Activated CD4-positive, alpha-beta T cell treated with anti-CD3 and anti-CD28 coated beads for 24 hours (primary cell): ENCODE measurements at places on chromosomes 1 and 21.
A peak's percentile ranks its signal among the peaks of the same experiment; 100 is the strongest.

DNA sequence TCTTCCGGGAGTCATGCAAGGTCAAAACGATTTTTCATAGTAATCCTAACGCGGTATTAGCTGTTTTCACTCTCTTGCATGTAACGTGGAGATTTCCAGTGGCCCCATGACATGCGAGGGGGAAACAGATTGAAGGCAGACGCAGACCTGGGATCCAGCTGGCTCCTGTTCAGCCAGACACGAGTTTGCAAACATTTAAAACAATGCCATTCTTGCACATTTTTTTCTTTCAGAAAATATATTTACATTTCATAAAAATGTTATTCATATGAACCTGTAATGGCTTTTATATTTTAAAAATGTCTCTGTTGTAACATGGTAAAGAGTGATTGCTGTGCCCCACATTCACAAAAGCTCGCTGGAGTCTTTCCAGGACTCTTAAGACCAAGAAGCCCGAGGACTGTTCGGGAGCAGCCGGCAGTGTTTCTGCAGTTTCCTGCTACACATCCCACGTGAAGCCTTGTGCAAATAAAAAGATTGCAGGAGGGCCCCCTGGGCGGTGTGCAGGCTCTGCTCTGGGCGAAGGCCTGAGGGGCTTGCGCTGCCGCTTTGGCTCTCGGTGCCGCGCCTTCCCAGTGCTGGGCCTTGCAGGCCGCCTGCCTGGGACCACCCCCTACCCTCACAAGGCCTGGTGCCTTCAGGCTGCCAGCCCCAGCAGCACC, 184.9 kb downstream of the DYRK1A start:
- no peak for DNase-seq

- DNase-seq = no peak
Observed at GRCh38 chr1:187680823-187681222, 852.1 kb downstream of the PLA2G4A start.

GRCh38 chr1:9235096-9235459, 504 bp downstream of the H6PD start:
- DNase-seq = no peak

DNA sequence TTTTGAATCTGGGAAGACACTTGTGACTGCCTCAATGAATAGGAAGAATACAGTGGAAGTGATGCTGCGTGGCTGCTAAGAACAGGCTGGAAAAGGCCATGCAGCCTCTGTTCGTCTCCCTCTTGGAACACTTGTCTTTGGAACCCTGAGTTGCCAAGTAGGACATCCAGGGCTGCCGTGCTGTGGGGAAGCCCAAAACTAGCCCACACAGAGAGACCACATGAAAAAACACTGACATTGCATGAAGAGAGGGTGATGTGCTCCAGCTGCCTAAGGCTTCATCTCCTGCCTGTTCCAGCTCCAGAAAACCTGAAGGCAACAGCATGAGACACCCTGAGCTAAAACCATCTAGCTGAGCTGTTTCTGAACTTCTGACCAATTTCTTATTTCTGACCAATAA, 61.1 kb upstream of the GNG4 start:
- DNase-seq = no peak

DNA sequence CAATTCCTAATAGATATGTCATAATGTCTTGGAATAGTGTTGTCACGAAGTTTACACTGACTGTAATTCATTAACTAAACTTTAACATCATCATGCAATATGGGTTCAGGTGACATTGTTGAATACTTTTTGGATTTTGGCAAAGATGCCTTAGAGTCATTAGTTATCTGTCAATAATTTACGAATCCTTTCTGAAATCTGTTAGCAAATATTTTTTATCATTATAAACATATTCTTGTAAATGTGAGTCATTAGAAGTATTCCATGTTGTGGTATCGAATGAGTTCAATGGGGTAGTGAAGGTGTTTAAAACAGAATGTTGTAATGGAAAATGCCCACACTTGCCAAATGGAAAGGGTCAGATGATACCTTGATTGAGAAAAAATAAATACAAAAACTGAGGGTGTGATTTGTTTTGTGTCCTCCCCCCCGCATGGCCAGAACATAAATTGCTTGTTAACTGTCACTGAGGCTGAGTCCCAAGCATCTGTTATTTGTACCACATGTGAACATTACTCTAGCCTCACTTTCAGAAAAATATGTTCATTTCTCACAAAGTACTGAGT, 5.2 kb upstream of the NR5A2 start:
- no peak for DNase-seq

- DNase-seq = no peak
Observed at GRCh38 chr1:100034470-100034869, 64.7 kb downstream of the SLC35A3 start.

- no peak for DNase-seq
Observed at GRCh38 chr1:83508485-83509151, 490.3 kb downstream of the TTLL7 start.

DNA sequence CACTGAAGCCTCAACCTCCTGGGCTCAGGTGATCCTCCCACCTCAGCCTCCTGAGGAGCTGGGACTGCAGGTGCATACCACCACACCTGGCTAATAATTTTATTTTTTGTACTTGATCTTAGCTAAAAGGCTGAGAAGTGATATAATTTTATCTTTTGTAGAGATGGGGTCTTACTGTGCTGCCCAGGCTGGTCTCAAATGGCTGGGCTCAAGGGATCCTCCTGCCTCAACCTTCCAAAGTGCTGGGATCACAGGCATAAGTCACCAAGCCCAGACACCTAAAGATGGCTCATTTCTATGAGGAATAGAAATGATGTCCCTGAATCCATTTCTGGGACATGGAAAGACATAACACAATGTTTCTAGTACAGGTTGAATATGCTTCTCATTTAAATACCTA, 57.8 kb downstream of the TOMM20 start:
- DNase-seq = no peak

DNA sequence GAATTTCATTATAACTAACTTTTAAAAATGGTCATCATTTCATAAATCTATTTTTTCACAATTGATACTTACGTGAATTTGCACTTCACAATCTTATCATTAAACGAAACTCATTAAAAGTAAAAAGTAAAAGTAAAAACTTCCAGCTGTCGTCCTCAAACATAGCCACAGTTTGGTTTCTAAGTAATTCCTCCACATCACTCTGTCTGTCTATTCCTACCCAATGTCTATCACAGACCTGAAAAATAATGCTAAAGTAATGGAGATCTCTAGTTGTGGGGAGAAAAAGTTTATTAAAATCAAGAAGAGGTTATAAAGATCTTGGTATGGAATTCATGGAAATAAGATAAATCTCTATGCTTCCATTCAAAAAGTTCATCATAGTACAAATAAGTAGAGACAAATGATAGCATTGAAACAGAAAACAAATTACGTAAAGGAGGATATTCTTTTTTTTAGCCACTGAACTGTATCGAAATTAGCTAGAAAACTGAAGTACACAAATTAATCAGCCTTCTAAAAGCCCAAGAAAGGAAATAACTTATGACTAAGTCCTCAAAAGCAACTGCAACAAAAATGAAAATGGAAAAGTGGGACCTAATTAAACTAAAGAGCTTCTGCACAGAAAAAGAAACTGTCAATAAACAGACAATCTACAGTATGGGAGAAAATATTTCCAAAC, 148.6 kb downstream of the TIAM1 start:
- DNase-seq = no peak

DNA sequence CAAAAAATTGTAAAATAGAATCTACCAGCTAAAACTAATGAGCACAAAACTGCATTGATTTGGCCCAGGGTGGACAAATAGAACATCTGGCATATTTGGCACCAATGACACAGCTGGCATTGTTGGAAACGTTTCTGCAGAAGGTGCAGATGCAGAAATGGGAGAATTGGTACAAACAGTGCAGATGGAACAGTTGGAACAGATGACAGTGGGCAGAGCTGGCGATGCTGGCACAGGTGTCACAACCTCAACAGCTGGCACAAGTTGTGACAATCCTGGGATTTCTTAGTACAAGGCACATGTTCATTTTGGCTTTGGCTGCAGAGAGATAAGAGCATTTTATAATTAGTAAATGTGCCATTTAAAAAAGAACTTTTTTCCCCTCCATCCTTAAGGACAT, 91.1 kb upstream of the ZBTB18 start:
- no peak for DNase-seq

- no peak for DNase-seq
Observed at GRCh38 chr1:182888736-182889531, 49.8 kb downstream of the DHX9 start.

GRCh38 chr21:24367936-24368335, 1239.3 kb downstream of the MRPL39 start:
- DNase-seq = no peak

GRCh38 chr1:10904396-10905358, 107.8 kb upstream of the TARDBP start:
- no peak for DNase-seq

- no peak for DNase-seq
Observed at GRCh38 chr1:117652421-117652820, 46.6 kb downstream of the TENT5C start.

- no peak for DNase-seq
Observed at GRCh38 chr1:207904391-207904790, 6.5 kb downstream of the CD34 start.

- no peak for DNase-seq
Observed at GRCh38 chr1:179066471-179066870, 15.4 kb upstream of the TOR3A start.

DNA sequence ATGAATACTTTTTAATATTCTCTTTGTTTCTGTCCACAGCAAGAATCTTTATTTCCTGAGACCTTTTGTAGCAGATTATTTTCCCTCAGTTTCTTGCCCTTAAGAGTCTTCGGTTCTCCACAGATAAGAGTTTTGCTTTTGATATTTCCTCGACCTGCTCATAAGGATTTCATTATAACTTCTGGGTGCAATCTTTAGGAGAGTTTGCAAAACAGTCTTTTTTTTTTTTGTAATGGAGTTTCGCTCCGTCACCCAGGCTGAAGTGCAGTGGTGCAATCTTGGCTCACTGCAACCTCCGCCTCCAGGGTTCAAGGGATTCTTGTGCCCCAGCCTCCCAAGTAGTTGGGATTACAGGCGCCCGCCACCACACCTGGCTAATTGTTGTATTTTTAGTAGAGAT, 10.1 kb upstream of the UBE4B start:
- no peak for DNase-seq

GRCh38 chr1:147627435-147628110, 42.8 kb downstream of the ACP6 start:
- DNase-seq = peak; percentile 37

- no peak for DNase-seq
Observed at GRCh38 chr21:42421018-42421793, 17.5 kb downstream of the UBASH3A start.

DNA sequence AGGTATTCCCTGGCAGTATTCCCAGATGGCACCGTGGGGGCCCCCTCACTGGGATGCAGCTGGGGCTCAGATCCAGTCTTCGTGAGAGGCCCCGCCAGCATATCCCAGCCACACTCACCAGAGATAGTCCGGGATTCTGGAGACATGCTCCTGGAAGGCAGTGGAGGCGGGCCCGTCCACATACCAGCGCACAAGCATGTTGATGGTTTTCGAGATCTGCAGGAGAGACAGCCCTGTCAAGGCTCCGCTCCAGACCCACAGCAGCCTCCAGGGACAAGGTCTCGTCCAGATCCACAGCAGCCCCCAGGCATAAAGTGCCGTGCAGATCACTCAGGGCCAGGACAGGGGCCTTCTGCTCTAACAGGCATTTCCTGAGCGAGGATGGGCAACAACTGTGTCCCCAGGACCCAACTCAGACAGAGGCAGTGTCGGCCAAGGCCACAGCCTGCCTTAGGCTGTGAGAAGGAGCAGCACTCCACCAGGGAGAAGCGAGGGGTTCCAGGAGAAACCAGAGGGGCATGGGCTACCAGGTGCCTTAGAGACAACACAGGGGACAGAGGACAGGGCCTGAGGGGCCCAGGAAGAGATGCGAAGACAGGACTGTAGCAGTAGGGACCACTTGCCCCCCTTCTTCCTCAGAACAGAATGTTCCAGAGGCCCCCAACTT, 14.8 kb downstream of the LSS start:
- DNase-seq = no peak

DNA sequence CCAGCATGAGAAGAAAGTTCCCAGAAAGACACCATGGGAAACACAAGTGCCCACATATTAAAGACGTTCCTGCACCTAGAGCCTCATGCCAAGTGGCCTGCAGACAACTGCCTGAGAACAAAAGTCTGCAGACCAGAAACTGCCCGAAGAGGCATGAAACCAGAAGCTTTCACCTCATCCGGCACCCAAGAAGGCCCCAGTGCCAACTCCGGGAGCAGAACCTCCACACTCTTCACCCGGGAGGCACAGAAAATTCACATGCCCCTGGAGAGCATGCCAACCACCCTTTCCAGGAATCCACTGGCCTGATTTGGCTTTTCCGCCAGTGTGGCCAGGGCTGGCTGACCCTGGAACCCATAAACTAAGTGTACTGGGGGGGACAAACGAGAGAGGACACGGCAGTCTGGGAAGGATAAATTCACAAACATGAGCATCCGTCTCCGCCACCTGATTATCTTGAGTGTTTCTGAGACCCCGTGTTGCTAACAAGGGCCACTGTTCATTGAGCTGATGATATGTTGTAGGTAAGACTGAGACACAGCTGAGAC, 6.8 kb downstream of the TFF2 start:
- DNase-seq = no peak

DNA sequence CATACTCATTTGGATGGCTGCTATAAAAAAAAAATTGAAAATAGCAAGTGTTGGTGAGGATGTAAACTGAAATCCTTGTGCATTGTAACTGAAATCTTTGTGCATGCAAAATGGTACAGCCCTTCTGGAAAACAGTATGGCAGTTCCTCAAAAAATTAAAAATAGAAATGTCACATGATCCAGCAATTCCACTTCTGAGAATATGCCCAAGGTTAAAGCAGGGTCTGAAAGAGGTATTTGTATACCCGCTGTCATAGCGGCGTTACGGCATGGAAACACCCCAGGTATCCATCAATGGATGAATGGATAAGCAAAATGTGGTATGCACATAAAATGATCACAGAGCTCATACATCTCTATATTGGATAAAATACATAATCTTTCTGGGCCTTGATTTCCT, 116.7 kb downstream of the RUSC1 start:
- no peak for DNase-seq

GRCh38 chr1:157496121-157496526, 56.2 kb downstream of the FCRL5 start:
- no peak for DNase-seq

- DNase-seq = no peak
Observed at GRCh38 chr1:228445843-228446650, 29.4 kb upstream of the TRIM17 start.
